Naive B cell (primary cell): ENCODE measurements at places on chromosomes 3 and 15. TPM values are rescaled to one million over a fixed set of nuclear protein-coding genes. Genes with fewer than 3 reads are reported as not detected.

The SAMMSON gene
- not detected for polyA plus RNA-seq

The ITIH1 gene
- 3.7 TPM for polyA plus RNA-seq

The ADCY5 gene
- not detected for polyA plus RNA-seq

The CP gene
- 0.36 TPM for polyA plus RNA-seq

The SEMA3G gene
- polyA plus RNA-seq = not detected

The TRANK1 gene
- 22.1 TPM for polyA plus RNA-seq

The SLC27A2 gene
- polyA plus RNA-seq = not detected

The IL20RB gene
- polyA plus RNA-seq = not detected

The CAMK1 gene
- polyA plus RNA-seq = not detected

The LSAMP gene
- polyA plus RNA-seq = not detected

The FBXL2 gene
- polyA plus RNA-seq = not detected

DNA sequence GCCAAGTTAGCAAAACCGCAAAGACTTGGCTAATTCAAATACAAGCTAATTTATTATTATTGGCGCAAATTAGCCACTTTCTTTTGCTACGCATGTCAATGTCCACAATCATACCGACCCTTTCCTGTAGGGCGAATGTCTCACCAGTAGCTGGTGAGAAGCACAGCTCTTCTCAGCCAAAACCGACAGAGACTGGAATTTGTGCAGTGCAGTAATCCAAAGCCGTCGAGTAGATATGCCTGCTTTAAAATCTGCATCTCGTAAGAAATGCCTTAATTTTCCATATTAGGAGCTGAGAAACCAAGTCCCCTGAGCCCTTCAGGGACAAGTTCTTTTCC, 614 bp upstream of the MINDY2 start:
- DNase-seq = no peak

GRCh38 chr3:69359339-69359893, 26.5 kb downstream of the FRMD4B start:
- no peak for DNase-seq

DNA sequence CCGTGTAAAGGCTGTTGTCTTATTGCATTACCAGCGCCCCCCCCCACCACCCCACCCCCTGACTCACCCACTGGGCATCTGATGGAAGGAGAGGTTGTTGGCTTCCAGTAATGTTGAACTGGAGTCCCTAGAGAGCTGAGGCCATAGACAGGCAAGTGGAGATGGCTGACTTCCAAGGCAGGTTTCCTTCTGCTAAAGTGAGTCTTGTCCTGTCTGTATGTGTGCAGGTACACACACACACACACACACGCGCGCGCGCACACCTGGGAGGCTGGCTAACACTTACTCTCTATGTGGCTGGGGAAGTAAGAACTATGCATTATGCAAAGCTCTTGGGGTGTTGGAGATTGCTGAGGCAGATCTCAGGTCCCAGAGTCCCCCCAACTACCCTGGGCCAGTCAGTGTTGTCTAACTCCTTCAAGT, 1.6 kb upstream of the KY start:
- no peak for DNase-seq

GRCh38 chr15:92906563-92907081, 6.5 kb downstream of the CHD2 start:
- DNase-seq = peak; percentile 44

GRCh38 chr3:14633819-14634424, 17.6 kb upstream of the CCDC174 start:
- DNase-seq = peak; percentile 34

GRCh38 chr3:72633534-72633933, 214.7 kb downstream of the SHQ1 start:
- no peak for DNase-seq

DNA sequence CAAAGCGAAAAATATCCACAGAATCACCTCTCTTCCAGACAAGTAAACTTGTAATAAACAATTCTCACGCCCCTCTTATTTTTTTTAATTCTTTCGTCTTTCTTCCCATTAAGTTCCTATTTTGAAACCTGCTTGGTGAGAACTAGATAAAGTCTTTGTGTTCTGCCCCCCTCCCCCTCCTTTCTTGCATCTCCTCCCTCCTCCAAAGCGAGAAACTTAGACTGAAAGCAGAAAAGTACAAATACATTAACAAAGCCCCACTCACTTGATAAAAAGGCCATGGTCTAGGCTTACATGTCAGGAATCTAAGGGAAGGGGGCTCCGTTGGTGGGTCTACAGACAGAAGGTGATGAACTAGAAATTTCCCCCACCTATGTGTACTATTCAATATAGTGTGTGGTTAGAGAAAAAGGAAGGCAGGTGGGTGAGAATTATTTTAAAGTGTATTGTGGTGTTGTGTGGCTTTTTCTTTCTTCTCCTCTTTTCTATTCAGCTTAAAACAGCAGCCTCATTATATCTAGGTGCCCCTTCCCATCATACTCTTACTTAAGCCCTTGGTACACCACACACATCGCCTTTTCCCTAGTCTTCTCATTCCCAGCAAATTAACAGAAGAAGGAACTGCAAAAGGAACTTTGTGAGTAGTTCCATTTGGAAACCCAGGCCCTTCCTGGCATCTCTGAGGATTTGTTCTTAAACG, 215.3 kb downstream of the MEIS2 start:
- DNase-seq = no peak

DNA sequence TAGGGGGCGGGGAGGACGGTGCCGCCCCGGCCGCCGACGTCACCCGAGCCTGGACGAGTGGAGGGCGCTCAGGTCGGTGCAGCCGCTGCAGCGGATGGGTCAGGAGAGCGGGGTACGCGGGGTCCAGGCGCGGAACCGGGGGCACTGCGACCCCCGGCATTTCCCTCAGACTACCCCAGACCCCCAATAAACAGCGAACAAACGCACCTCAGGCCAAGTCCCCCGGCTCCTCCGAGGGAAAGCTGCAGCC, 78.9 kb downstream of the IQSEC1 start:
- no peak for DNase-seq

GRCh38 chr3:163773136-163773535, 1305.2 kb downstream of the SI start:
- DNase-seq = no peak

- DNase-seq = no peak
These were observed 66.9 kb upstream of the SLC6A1 start for GRCh38 chr3:10925436-10926255.

GRCh38 chr3:24264748-24265158, 229.9 kb downstream of the THRB start:
- peak; percentile 15 for DNase-seq

- DNase-seq = no peak
These were observed 48.8 kb downstream of the PDE8A start for GRCh38 chr15:85030301-85030929.

DNA sequence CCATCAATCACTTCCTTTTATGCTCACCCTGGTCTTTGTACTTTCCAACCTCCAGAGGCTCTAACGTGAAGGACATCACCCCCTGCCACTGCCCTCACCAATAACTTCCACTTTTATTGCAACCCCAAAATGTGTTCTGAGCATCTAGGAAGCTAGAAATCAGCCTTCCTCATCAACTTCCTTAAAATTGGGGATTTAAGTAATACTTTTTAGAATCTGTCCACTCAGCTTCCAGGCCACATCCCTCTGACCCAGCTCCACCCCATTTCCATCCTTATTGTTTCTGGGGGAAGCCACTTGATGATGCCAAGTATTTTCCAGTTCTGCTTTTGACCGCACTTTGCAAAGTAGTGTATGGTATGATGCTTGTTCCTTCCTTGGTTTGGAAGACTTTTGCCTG, 73.5 kb upstream of the XCR1 start:
- no peak for DNase-seq

DNA sequence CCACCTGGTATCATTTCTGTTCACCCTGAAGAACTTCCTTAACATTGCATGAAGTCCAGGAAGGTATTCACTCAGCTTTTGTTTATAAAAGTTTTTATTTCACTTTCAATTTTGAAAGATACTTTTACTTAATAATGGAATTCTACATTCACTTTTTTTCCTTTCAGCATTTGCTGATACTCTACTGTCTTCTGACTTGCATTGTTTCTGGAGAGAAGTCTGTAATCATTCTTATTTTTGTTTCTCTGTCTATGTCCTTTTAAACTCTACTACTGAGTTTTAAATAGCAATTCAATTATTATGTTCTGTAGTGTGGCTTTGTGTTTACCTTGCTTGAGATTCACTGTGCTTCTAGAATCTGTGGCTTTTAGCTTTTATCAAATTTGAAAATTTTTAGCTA, 42.4 kb downstream of the MYL3 start:
- DNase-seq = no peak

- no peak for DNase-seq
These were observed at the start of gene NUP210 for GRCh38 chr3:13420045-13420830. NUP210 (minus strand) TSS chr3:13420322; CDS start chr3:13420226, 96 bp downstream.

- no peak for DNase-seq
These were observed 41.0 kb upstream of the IREB2 start for GRCh38 chr15:78396976-78397375.

- no peak for DNase-seq
These were observed 268.7 kb downstream of the EDEM1 start for GRCh38 chr3:5456199-5456598.

- peak; percentile 53 for DNase-seq
These were observed 32.3 kb upstream of the CCR2 start for GRCh38 chr3:46321461-46322104.

DNA sequence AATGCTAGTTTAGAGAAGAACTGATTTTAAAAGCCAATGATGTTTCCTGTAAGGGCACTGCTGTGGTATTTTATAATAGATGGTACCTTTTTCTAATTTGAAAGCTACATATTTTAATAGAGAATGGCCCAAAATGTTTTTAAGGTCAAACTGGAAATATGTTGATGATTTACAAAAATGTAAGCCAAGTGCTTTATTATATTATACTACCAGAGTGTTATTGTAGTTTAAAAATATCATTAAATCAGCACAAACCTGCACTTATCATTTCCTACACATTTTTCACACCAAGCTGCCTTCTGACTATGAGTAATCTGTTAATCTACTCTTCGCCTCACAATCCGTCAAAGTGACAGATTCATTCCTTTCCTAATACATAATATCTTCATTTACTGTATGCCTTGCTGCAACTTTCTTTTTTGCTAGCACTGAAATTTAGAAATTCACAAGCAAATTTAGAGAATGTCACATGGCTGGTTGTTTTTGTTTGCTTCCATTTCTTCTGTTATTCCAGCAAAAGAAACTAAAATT, 126.4 kb upstream of the FAM3D start:
- DNase-seq = no peak

- no peak for DNase-seq
These were observed 5.2 kb upstream of the OCA2 start for GRCh38 chr15:28104326-28104725.

GRCh38 chr3:43247561-43248184, 38.7 kb upstream of the SNRK start:
- no peak for DNase-seq

- DNase-seq = no peak
These were observed 1.2 kb upstream of the BAHD1 start for GRCh38 chr15:40439461-40439959.

DNA sequence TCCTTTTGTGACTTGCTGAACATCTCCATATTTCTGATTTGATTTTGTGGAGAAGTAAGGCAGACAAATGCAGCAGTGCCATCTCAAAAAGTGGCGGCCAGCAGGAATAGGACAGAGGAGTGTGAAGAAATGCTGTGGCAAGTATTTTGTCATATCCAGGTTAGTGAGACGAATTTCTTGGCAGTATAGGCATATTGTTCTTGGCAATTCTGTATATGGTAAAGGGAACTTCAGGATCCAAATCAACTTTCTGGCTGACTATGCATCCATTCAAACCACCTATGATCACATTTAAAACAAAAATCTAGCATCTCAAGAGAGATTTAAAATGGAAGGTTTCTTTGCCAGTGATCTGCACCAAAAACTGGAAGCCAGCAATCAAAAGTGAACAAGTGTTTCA, 228.0 kb downstream of the DTWD1 start:
- no peak for DNase-seq

DNA sequence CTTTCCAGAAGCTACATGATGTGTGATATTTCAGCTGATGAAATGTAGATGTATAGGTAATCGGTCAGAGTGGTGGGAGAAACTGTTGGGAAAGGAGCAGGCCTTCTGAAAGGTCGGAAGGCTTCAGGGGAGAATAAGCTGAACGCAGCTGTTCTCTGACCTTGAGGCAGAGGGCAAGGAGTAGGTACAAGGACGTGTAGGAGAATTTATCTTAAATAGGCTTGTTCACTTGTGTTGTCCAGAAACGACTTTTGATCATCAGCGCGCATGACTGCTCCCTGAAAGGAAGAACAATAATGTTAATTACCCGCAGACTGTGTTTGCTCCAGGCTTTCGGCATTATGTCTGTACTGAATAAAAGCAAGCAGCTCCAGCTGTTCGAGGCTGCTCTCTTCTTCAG, 39.6 kb downstream of the GPR160 start:
- no peak for DNase-seq

DNA sequence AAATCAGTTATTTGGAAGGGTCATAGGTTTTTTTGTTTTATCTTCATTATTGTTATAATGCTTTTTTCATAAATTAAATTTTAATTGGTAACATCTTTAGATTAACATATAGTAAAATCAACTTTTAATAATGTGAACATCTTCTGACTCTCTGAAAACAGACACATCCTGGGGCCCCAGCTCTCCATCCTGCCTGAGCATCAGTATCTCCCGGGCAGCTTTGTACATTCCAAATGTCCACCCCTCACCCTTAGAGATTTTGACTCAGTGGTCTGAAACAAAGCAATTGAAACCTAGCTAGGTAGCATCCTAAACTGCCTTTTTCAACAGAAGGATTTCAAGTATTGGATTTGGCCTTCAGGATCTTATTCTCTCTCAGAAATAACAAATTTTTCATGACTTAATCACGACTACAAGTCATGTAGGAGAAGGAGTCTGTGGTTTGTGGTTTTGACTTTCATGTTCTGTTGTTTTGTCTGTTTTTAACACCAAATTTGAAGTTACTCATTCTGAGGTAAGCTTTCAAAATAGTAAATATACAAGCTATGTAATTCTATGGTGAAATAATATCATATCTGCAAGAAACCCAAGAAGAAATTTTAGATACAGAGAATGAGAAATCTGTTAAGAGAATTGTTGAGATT, 147.3 kb upstream of the UBE2E2 start:
- DNase-seq = no peak

DNA sequence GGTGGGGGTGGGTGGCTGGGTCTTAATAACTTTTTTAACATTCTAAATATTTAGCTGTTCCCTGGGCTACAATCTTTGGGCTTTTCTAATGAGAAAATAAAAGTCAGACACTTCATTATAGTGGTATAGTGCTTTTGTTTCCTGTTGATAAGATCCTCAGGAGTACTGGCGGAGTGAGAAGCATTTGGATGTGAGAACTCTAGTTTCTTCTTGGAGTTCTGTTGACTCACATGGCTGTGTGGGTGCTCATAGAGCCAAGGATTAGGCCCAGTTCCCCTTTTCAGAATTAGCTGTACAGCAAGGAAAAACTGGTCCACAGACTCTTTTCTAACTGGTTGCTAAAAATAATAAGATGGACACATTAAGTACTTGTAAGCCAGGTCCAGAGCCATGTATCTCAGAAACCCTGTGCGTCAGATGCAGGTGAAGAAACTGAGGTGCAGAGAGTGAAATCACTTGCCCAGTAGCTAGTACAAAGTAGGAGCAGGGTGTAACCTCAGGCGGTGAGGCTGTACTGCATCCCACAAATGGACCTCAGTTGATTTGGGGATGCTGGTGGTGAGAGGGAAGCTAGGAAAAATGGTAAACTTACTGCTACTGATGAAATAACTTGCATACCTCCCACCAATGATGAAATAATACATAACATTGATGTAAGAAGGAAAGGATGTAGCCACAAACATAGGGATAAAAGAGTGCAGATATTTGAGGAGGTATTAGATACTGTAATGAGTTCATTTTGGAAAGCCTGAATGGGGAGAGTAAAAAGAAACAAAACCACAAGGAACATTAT, 2.3 kb downstream of the ITPR1 start:
- no peak for DNase-seq

GRCh38 chr15:41952013-41952563, 20.3 kb downstream of the EHD4 start:
- DNase-seq = no peak

GRCh38 chr3:38115645-38116427, 21.1 kb downstream of the ACAA1 start:
- DNase-seq = no peak
